ENCODE measurements at places on chromosomes 12 and 14.

DNA sequence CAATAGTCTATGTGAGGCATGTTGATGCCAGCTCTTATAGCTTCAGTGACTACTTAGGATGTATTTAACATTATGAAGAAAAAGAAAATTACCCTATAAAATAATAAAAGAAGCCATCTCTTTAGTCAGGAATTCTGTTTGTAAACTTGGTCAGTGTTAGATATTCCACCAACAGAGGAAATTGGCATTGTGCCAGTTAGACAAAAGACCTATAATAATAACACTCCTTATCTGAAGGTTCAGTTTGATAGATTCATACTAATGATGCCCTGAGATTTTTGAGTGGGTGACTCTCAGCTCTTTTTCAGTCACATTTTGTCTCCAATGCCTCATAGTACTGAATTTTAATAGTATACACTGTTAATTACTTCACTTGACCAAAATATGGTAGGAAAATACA is 6.6 kb downstream of the SYT10 start:
- no peak for DNase-seq

DNA sequence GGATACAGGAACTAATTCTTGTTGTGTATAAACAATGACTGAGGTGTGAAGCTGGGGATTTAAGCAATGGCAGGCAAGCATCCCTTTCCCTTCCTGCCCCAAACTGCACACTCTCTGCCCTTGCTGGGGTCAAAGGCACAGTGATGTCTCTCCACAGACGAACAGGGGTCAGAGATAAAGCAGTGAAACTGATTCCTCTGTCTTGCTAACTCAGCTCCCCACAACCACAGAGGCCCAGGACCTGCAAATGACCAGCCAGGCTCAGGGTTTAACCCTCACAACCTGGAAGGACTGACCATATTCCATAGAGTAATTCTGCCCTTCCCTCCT is 67.2 kb downstream of the CCDC88C start:
- DNase-seq = no peak

DNA sequence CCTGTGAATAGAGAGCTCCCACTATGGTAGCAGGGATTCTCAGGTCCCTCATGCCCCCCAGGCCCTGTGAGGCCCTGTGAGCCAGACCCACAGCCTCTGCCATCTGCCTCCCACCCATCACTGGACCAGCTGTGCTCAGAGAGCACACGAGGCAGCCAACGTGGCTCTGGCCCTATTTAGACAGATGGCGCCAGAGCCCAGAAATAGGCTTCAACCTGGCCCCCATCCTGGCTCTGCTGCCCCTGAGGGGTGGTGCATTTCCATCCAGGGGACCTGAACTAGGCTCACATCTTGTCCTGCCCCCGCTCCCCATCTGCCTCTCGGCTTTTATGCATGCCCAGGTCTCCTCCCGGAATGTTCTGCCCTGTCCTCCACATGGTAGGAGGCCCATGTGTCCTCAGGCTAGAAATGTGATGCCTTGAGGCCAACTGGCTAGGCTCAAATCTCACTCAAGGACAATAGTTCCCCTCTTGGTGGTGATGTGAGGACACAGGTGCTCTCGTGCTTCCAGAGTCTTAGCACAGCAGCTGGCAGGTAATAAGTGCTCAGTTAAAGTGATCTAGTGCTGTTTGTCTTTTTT is 18.9 kb downstream of the TMEM63C start:
- DNase-seq = peak; percentile 99

DNA sequence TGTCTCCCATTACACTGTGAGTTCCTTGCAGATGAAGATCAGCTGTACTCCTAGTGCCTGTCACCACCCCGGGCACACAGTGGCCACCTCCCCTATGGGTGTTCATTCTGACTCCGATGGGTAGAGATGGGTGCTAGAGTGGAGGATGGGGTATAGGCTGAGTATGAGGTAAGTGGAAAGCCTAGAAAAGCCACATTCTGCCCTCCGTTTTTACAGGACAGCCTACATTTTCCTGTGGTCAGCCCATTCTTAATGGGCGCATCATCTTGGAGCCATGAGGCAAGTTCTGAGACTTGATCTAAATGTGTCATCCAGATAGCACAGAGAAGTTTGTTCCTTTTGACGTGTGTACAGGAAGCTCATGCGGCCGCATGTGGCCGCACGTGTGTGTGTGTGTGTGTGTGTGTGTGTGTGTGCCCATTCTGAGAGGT is 166.7 kb upstream of the HIF1A start:
- DNase-seq = no peak

GRCh38 chr14:68440820-68441219 is 352.0 kb downstream of the ZFP36L1 start:
- DNase-seq = no peak

- no peak for DNase-seq
Measured at GRCh38 chr14:94599656-94600004, 12.6 kb upstream of the SERPINA3 start.

DNA sequence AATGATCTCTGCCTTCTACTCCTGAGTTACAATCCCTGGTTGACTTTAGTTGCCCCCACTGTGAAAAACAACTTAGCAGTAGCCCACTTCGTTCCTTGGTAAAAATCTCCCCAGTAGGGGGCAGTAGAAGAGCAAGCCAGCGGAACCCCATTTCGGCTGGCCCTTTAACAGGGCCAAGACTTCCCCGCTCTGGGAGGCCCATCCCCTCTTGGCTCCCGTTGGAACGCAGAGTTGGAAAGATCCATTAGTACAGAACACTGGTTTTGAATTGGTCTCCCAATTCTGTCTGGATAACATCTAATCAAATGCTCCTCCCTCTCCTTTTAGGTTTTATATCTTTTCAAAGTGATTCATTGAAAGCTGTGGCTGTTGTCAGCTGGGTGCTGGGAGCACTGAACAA is 1133.3 kb downstream of the BCL11B start:
- peak; percentile 74 for DNase-seq

DNA sequence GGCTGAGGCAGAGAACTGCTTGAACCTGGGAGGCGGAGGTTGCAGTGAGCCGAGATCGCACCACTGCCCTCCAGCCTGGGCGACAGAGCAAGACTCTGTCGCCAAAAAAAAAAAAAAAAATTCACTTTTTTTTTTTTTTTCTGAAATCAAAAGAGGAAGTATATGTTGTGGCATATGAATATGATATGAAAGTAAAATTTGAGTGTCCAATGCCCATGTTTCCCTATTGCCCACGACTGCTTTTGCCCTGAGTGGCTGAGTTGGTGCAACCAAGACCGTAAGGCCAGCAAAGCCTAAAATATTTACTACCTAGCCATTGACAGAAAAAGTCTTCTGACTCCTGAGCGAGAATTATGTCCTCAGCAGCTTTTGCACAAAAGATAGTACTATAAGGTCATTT is 101.7 kb upstream of the PARP11 start:
- DNase-seq = no peak

GRCh38 chr14:24167469-24168114 is 4.3 kb upstream of the REC8 start:
- no peak for DNase-seq

DNA sequence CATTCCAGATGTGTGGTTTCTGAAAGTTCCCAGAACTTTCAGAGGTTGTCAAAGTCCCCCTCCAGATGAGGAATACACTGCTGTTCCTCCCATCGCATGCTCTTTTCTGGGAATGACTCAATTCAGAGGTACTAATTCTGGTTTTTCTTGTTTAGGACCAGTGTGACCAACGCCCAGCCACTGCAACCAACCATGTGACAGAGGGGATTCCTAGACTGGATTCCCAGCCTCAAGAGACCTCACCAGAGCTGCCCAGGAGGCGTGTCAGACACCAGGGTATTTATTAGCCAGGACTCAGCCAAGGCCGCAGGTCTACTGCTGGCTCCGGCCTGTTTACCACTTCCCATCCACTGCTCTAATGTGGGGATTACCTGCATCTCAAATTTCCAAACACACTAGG is 24.2 kb downstream of the TRAFD1 start:
- no peak for DNase-seq

- no peak for DNase-seq
Measured at GRCh38 chr14:91233936-91234790, 10.3 kb downstream of the GPR68 start.

DNA sequence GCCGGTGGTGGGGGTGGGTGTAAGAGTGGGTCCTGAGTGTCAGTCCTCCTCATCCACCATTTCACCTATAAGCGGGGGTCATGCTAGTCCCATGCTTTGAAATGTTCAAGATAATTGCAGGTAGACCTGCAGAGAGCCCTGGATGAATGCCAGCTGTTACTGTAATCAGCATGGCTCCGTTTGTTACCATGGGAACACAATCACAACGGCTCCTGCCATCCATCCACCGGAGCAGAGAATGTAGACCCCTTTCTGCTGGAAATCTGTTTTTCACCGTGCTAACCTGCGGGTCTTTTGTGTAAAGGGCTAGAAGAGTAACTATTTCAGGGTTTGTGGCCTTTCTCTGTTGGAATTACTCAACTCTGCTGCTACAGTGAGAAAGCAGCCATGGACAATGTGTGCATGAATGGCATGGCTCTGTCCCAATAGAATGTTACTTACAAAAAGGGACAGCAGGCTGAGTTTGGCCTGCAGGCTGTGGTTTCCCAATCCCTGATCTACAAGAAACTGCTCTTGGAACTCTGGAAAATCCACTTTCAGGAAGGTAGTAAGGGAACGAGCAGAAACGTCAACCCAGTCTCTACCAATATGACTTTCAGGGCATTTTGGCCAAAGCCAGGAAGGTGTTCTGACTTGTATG is 36.1 kb downstream of the KCTD10 start:
- peak; percentile 49 for DNase-seq

DNA sequence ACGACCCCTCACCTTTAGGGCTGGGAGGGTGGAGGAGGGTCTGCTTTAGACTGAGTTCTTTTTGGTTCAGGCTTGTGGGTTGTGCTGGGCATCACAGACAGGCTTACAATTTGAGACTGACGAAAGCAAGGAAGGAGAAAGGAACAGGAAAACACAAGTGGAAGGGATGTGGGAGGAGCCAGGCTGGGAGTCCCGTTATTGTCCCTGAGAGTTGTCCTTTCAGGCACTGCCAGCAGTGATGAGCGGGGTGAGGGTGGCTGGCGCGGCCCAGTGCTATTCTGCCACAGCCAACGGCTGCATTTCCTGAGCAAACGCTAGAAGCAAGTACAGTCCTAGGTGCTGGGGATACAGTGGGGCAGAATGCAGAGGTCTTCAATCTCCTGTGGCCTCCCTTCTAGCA is 29.2 kb upstream of the TSPAN9 start:
- no peak for DNase-seq

DNA sequence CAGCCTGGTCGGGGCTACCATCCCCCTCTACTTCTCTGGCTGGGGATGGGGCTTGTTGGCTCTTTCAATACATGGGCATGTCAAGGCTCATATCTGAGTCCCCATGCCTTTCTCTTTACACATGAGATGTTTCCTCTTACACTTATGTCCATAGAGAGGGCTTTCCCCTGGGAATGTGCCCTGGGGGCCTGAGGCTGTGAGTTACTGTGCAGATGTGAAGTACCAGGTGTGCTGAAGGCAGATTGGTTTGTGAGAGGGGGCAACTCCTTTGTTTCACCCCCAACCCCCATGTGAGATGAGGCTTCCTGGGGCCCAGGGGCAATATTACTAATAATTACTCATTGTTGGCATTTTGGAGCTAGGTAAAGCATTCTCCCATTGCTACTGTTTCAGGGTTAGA is 32.8 kb downstream of the NRXN3 start:
- no peak for DNase-seq

All from NCI-H524 (cell line).